ENCODE measurements at places on chromosomes 7 and 10. TPM values are rescaled to one million over a fixed set of nuclear protein-coding genes. Genes with fewer than 3 reads are reported as not detected.

- DNase-seq, result peak; percentile 22
These were observed 123.9 kb downstream of the CACNA2D1 start for GRCh38 chr7:82319674-82320118.

DNA sequence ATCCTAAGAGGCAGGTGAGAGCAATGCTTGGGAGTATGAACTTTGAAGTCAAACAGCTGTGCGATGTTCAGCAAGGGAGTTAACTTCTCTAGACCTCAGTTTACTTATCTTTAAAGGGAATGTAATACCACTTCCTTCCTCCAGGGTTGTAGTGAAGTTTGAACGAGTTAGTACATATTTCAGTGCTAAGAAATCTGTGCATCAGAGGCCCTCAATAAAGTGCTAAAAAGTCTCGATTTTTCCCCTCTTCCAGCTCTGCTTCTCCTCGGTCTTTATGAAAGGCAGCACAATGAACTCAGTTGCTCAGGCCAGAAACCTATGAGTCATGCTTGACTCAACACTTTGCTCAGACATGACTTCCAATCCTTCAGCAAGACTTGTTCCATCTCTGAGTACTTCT is 418.9 kb downstream of the MDFIC start:
- DNase-seq, result no peak

- no peak for DNase-seq
These were observed 214.4 kb downstream of the CCSER2 start for GRCh38 chr10:84542522-84543490.

- DNase-seq, result no peak
These were observed 61.9 kb downstream of the TMEM26 start for GRCh38 chr10:61391281-61391680.

The SRRM3 gene
- total RNA-seq, result 6.1 TPM

Measured in frontal cortex (tissue), 4 donors.